ENCODE measurements at places on chromosomes 5 and 9.

DNA sequence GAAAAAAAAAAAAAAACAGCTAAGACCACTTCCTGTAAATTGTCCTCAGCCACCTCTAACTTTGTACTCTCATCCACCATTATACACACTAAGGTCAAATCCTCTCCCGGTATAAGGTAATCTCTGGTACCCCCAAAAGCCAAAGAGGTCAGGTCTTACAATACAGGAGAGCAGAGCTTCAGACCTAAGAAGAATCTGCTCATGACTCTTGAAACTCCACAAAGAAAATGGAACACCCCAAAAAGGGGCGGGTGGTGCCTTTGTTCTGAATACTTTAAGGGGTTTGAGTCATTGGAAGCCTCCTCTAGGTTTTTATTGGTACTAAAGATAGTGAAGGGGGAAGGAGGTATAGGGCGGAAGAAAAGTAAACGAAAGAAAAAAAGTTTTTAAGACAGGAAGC, 69.8 kb downstream of the COL15A1 start:
- no peak for DNase-seq

GRCh38 chr5:137791799-137792198, 37.6 kb upstream of the HNRNPA0 start:
- no peak for DNase-seq

GRCh38 chr9:120611690-120612068, 31.7 kb upstream of the CDK5RAP2 start:
- no peak for DNase-seq

DNA sequence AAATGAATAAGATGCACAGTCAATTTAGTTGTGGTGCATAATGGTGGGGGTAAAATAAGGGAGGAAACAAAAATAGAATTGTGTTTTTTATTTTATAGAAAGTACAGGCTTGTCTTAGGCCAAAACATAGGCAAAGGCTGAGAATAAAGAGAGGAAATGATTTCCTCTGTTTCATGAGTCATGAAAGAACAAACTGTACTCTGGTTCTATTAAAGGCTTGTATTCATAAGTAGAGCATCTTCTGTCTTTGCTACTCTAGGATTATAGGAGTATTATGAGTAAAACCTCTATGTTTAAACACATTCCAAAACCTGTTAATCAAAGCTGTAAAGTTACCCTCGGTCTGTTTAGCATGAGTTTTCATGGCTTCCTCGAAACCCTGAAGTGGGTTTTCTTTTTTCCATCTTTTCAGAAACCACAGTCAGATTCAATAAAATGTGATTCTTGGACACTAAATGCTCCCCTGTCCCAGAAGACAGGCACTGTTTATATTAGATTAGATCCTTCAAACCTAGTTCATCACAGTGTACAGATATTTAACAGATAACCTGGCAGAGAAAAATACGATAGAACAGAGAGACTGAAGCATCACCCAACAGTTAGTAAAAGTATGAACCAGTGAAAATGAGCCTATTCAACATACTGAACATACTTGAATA, 473.9 kb upstream of the CYLC2 start:
- no peak for DNase-seq

DNA sequence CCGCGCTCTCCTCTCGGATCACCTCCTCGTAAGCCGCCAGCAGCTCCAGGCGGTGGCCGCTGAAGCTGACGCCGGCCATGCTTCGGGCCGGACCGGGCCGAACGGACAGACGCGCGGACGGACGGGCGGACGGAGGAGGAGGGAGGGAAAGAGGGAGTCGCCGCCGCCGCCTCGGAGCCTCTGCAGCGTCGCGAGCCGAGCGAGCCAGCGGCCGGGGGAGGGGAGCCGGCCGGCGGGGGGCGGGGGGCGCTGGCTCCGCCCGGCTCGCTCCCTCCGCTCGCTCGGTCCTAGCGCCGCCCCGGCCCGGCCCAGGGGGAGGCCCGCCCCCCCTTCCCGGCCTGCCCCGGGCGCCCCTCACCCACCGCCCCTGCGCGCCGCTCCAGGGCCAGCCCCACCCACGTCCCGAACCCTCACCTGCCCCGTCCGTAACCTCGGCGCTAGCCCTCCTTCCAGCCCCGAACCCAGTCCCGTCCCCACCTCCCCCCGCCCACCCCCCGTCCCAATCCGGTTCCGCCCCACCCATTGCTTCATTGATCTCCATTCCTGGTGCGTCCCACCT, at the start of gene DBN1:
Gene DBN1, minus strand, starts transcription at position 192 of the 559 bp plus-strand sequence. Its CDS starts 113 bp downstream, at position 79.
- no peak for DNase-seq

Data from Jurkat, Clone E6-1 (cell line).